GM23338 (cell line): ENCODE measurements at places on chromosomes 4 and X. TPM values are rescaled to one million over a fixed set of nuclear protein-coding genes. Genes with fewer than 3 reads are reported as not detected.

Gene PCDH7
- total RNA-seq = 7.6 and 10.8 TPM in 2 replicates

Gene FRMPD4
- 0.80 and 2.4 TPM in 2 replicates for total RNA-seq

- no peak for DNase-seq
Measured at GRCh38 chr4:33911959-33912358, 2332.4 kb downstream of the ARAP2 start.

GRCh38 chr4:5755161-5755560 lies 44.2 kb downstream of the EVC start:
- no peak for DNase-seq

- DNase-seq = no peak
Measured at GRCh38 chr4:113921089-113921794, 58.2 kb downstream of the ARSJ start.
